ENCODE measurements at places on chromosomes 11 and 22.

DNA sequence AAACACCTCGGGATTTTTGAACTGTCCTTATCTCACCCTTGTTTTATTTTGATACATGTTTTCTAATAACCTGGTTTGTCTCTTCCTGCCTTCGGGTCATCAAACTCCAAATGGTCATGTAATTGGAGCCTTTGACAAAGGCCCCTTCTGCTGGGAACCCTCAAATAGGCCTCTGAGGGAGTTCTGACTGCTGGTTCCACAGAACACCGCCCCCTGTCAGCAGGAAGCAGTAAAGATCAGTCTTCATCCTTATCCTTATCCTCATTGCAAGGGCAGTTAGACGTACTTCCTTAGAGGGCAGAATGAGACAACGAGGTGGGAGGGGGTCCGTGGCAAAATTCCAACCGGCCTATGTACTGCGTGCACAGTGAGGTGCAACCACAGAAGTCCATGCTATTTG lies 12.1 kb downstream of the TRIM51 start:
- DNase-seq: no peak

DNA sequence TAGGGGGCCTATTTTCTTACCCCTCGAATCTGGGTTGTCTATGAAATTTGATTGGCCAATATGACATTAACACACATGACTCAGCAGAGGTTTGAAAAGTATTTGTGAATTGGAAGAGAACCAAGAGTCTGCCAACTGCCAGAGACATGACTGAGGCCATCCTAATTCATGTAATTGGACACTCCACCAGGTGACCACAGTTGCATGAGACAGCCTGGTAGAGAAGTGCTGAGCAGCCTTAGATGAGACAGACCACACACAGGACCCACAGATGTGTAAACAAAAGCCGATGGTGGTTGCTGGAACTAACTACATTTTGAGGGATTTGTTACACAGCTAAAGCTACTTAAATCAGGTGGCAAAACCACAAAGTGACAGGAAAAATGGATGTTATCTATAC lies 855 bp upstream of the MS4A5 start:
- DNase-seq: no peak

DNA sequence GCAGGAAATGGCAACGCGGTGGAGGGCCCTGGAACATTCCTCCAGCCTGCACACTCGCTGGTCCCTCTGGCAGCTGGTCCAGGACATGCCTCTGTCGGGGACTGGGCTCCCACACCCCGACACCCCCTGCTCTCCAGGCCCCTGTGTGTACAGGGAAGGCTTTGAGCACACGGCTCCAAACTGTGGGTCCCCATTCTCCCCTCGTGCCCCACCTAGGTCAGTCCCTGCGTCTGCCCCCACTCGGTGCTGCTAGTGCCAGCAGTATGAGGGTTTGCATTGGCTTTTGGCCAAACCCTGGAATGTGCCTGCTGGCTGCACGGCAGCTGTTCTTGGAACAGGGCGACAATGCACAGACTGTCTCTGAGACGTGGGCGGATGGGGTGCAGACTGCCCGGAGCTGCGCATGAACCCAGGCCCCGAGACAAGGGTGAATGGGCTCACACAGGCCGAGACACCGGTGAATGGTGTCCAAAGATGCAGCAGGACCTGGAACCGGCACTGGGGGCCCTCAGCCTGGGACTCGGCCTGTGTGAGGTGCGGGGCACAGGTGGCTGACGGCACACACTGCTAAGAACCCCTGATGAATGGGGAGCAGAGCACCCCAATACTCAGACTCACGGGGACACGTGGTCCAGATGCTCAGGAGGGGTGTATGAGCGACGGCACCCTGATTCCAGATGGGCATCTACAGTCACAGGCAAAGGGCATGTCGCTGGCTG lies 7.5 kb upstream of the SYT8 start:
- no peak for DNase-seq

DNA sequence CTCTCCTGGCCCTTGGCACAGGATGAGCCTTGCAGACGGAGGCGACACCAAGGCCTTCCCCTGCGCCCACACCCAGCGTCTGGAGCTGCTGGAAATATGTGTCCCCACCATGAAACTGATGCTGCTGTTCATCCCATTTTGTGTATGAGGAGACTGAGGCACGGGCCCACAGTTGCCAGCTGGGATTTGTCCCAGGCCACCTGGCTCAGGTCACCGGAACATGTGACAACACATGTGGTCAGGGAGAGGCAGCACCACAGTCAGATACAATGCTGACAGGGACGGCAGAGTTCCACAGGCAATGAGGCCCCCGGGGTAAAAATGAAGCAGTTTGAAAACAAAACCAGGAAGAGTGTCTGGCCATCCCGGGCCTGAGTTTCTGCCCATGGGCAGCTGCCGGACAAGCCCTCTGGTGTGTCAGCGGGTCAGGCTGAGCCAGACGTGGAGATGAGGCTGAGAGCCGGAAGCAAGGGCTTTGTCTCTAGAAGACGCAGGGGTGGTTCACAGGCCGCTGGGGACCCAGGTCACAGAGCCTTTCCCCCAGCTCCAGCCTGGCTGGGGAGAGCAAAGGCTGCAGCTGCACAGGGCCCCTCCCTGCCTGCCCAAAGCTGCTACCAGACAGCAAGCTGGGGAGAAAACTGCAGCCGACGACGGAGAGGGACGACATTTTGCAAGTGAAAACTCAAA lies 80.7 kb downstream of the CDKN1C start:
- DNase-seq: no peak

DNA sequence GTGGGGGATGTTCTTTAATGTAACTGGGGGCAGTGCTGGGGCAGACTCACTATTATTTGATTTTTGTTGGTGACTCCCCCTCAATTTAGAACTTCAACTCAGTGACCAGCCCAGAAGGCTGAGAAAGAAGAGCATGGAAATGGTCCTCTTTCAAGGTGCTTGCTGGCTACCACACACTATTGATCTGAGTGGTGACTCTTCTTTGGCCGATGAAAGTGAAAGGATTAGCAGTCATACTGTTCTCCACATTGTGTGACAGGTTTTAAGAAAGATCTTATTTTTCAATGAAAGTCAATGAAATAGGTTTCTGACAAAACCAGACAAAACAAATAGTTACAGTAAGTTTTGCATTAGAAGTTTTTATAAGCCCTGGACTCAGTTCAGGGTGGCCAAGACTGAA lies 29.9 kb downstream of the NLRP14 start:
- no peak for DNase-seq

DNA sequence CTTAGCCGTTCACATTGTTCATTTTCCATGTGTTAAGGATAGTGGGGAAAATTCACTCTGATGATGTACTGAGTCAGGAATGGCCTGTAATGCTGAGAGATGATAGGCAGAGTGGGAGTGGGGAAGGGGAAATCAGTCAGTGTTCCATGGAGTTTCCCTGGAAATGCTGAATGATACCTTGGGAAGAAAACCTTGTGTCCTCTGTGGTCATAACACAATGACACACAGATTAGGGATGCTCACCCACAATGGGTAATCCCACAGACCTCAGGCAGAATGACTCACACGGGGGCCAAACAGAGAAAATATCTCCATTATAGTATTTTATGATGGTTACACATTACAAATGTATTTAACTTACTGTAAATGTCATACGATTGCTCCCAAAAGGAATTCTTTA lies 118.0 kb downstream of the SNX19 start:
- DNase-seq: no peak

- no peak for DNase-seq
Observed at GRCh38 chr22:36419177-36419911, 31.6 kb upstream of the MYH9 start.

DNA sequence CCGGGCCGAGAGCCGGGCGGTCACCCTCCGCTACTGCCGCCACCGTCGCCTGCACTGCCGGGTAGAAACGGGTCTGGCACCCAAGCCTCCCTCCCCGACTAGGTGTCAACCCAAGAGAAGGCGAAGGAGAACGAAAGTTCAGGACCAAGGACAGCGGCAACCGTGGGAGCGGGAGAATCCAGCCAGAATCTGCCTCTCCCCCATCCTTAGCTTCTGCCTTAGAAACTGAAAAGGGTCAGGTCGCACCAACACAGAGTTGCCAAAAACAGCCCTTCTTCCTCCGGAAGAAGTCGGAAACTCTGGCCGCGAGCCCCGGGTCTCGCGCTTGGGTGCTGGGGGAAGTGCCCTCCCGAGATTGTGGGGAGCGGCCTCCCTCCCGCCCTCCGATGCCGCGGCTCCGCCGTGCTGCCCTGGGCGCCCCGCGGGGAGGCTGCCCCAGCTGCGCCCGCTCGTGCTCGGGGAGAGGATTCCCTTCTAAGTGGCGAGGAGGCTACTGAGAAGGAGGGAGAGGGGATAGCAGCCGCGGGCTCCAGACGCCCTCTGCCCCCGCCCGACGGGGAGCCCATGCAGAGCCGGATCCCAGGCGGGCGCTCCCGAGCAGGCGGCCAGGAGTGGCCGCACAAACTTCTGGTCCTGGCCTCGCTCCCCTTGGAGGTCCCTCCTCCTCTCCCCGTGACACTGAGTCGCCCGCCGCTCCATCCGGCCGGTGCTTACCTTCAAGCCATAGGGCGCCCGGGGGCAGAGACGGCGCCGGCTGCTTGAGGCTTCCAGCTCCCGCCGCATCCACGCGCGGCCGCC lies 637 bp downstream of the DRD2 start:
- peak; percentile 66 for DNase-seq

GRCh38 chr11:57111619-57112018 lies 70.1 kb upstream of the LRRC55 start:
- no peak for DNase-seq

DNA sequence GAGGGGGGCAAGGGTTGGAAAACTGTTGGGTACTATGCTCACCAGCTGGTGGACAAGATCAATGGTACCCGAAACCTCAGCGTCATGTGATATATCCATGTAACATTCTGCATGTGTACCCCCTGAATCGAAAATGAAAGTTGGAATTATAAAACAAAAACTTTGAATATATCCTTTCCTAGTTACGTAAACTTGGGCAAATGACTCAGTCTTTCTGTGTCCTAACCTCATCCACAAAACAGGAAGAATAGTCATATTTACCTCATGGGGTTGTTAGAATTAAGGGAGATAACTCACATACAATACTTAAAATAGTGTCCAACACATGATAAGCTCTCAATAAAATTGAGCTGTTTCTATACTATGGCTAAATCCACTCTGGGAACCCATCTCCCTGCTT lies 620.1 kb upstream of the KIRREL3 start:
- no peak for DNase-seq

- no peak for DNase-seq
Observed at GRCh38 chr11:22780952-22781593, 48.5 kb downstream of the SVIP start.

DNA sequence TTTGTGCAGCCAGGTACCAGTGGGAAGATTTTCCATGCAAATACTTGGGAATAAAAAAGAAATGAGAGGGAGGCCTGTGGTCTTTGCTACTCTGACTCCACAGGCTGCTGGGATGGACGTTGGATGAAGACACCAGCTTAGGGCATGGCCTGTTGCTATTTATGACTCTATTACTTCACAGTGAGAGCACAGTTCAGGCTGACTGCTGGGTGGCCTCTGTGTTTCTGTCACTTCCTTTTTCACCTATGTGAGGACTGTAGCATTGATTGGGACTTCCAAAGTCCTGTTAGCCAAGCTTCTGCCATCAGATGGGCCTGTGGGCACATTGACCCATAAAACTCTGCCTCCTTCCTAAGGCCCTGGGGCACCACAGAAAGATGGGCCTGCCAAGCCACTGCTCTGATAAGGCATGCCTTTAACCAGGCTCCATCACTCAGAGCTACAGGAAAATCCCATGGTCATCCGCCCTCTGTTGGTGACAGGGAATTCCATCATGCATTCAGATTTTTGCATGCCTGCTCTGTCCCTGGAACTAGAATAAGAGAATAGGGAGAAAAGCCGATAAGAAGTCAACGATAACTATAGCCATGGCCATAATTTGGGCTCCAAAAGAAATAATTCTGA lies 64.6 kb downstream of the KCNJ1 start:
- no peak for DNase-seq

- DNase-seq: no peak
Observed at GRCh38 chr22:50112151-50113118, 22.6 kb downstream of the MOV10L1 start.

DNA sequence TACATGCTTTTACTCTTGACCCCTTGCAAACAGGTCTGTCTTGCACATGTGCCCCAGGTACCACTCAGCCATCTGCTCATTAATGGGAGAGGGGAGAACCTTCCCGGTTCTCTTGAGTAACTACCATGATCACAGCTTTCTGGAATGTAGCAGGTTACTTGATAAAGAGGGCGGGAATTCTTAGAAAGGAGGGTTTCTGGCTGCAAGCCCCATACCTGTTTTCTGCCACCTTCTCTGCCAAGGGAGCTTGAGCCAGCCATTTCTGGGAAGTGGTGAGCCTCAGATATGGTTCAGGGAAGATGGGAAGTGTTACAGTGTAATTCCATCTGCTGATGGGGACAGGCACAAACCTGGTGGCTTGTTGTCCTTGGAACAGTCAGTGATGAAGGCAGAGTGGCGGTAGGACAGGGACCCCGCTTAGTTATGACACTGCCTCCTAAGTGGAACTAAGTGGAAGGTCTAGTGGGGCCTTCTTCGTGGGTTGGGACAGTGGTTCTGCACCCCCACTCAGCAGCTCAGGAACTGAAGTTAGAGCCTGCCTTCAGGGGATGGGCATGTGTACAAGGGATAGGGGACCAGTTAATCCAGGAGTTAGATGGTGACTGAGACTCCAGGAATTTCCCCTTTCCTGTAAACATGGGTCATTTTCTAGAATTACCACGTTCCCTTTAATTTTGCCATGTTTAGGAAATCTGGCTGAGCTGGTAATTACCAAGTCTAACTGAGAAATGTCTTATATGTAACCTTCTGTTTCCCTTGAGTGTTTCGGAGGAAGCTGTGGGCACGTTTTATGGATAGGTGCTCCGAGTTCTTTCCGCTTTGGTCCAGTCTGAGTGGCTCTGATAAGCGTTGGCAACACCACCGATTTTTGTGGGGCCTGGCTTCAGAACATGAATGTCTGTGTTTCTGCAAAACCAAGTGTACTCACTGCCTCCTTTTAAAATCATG lies 35.3 kb downstream of the BCR start:
- no peak for DNase-seq
